Activated naive CD4-positive, alpha-beta T cell treated with anti-CD3 and anti-CD28 coated beads, Interleukin-2, amount 10 ng/mL, durations not matched to agents 7 days and 5 days (primary cell): ENCODE measurements at places on chromosomes 2 and 18.

DNA sequence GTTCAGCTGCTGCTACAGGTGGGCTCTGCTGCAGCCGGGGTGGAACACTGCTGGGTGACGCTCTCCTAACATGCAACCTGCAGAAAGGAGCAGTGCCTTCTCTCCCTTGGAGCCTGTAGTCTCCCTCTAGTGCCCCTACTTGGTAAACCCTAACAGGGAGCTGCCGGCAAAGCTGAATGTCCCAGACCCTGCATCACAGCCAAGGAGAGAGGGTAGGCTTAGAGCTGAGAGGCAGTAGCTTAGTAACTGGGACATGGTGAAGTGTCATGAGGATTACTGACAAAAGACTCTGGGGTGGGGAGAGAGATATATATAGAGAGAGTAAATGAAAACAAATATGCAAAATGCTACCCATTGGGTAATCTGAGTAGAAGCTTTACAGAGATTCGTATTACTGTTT is 9.9 kb downstream of the NCAPH start:
- DNase-seq = no peak

GRCh38 chr2:226223704-226224103 is 575.9 kb downstream of the IRS1 start:
- no peak for DNase-seq

- no peak for DNase-seq
Observed at GRCh38 chr2:233706720-233707119, 6.0 kb upstream of the UGT1A5 start.

DNA sequence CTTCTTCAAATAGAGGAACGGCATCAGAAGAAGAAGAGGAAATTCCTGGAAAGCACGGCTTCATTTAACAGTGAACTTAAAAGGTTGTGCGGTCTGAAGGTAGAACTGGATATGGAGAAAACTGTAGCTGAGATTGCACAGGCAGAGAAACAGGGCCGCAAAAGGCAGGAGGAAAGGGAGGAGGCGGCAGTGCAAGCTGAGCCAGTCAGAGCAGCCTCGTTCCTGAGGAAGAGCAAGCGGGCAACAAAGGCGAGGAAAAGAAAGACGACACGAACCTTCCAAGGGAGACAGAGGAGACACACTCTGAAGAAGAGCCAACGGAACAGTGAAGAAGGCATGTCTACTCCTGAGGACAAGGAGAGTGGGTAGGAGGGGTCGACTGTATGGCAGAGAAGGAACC is 22.6 kb upstream of the GAREM2 start:
- DNase-seq = no peak

GRCh38 chr2:240646176-240646899 is 21.1 kb downstream of the GPR35 start:
- DNase-seq = no peak

- no peak for DNase-seq
Observed at GRCh38 chr18:3799515-3799914, 349.5 kb downstream of the TGIF1 start.

GRCh38 chr2:190069936-190070696 is 7.6 kb upstream of the MSTN start:
- DNase-seq = peak; percentile 39

DNA sequence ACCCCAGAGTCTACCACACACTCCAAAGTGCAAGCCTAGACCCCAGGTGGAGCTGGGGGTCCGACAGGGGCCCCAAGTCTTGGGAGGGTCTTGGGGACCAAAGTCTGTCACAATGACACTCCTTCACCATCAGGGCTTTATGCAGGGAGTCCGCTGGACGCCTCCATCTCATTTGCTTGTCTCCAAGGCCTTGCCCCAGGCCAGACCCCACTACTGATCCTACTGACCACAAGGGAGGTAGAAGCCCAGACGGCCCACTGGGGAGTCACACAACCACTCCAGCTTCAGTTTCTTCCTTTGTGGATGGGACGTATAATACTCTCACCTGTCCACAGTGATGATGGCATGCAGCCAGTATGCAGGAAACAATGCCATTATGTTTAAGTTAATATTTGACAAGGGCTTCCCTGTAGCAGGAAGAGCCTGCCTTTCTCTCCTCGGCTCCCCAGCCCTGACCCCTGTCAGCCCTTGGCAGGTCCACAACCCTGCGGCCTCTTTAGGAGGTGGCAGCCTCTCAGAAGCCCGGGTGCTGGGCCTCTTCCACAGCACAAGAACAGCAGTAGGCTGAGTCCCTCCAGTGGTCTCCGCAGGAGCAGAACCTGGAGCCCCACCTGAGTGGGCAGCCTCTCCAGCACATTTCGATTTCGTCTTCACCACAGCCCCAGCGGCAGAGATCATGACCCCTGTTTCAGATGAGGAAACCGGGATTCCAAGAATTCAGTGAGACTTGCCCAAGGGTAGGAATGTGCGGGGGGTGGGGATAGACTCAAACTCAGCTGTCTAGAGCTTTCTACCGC is 6.5 kb downstream of the BIN1 start:
- no peak for DNase-seq

- DNase-seq = no peak
Observed at GRCh38 chr2:143909577-143910353, 610.2 kb downstream of the ZEB2 start.

GRCh38 chr2:10285556-10286198 is 17.0 kb upstream of the HPCAL1 start:
- no peak for DNase-seq

DNA sequence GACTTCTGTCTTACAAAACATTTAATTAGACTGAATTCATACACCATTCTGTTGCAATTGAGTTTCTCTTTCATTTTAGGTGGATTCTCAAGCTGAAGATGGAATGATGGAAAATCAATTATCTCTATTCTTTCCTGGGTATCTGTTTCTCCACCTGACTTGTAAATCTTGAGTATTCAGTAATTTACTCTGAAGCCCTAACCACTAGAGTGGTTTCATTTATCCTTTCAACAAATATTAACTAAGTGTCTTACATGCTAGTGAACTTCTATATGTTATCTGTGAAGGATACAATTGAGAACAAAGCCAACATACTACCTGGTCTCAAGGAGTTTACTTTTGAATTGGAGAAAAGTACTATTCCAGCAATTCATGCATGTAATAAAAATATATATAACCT is 94.1 kb upstream of the ZNF804A start:
- DNase-seq = no peak

DNA sequence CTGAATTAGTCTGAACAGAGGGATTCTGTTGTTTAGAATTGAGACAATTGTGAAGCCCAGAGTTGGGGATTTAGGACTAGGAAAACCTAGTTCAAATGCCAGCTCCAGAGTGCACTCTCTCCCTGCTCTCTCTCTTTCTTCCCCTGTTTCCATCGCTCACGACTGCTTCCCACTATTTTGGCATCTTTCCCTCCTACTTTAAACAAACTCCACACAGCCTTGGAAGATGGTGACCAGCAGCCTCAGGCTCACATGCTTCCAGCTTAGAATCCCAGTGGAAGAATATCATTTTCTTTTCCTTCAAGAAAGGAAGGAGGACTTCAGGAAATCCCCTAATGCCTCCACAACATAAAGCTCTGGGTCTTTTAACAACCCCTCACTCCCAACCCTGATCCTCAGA is 6.1 kb upstream of the DNMT3A start:
- no peak for DNase-seq
